ENCODE measurements at places on chromosomes 3 and 15. TPM values are rescaled to one million over a fixed set of nuclear protein-coding genes. Genes with fewer than 3 reads are reported as not detected.

GRCh38 chr15:40060236-40060961 is 21.4 kb upstream of the SRP14 start:
- DNase-seq = no peak

ROPN1 gene
- not detected for total RNA-seq

- DNase-seq = no peak
These were observed 157.8 kb downstream of the TIGIT start for GRCh38 chr3:114451561-114452018.

DNA sequence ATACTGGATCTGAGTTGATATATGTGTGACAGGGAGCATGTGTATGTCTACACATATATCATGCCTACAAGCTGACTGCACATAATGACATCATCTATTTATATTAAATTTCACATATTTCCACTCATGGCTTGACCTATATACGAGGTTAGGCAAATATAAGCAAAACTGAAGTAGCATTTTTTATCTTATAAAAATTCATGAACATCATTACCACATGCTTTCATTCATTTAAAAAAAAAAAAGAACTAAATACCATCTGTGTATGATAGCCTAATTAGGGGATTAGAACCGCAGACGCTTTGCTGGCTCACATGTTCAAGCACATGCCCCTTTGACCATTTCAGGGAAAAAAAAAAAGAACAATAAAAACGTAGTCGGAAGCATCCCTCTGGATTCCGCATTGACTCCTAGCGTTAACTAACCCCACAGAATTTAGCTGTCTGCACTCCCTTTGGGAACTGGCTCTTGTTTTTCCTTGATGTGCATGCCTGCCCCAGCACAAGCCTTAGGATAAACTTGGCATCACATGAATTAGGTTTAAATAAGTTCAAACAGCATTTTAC is 888.4 kb downstream of the ROBO1 start:
- DNase-seq = no peak

DNA sequence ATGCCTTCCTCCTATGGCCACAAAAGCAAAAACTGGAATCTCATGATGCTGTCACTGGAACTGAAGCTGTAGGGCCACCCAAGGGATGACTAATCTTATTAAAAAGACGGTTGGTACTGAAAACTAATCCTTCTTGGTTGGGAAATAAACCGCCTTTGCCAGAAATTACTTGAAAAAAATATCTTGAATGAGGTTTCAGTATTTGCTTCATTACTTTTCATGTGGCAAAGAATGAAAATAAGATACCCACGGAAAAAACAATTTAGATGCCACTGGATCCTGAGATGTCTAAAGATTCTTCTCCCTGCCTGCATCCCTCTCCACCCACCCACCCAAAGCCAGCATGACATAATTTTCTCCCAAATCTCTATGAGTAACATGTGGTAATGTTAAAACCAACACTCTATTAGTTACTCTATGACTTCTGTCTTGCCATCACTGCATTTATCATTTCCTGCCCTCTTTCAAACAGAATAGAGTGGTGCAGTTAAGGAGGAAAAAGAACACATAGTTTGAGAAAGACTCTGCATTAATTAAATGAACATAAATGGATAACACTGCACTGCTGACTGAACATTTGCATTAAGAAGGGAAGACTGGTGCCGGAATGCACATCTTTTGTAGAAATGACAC is 111.8 kb upstream of the DPH6 start:
- DNase-seq = no peak

MOBP gene
- 0.39 TPM for total RNA-seq
